Dermis microvascular lymphatic vessel endothelial cell (primary cell): ENCODE measurements at places on chromosomes 2 and 18.
A peak's percentile ranks its signal among the peaks of the same experiment; 100 is the strongest.

DNA sequence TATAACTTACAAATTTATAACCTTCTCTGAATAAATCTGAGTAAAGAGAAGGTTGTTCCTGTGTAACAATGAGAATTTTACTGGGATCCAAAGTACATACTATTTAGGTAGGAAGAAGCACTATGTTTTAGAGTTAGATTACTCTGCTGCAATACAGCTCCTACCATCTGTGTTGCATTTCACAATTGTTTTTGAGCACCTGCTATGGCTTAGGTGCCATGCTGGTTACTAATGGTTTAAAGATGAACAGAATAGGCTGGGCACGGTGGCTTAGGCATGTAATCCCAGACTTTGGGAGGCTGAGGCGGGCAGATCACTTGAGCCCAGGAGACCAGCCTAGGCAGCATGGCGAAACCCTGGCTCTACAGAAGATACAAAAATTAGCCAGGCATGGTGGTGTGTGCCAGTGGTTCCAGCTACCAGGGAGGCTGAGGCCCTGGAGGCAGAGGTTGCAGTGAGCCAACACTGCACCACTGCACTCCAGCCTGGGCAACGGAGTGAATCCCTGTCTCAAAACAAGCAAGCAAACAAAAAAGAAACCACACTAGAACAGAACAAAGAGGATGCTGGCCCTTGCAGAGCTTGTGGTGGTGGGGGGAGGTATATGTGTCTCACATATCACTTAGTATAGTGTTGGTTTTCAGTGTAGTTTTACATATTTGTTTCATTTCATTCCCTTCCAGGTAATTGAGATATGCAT is 56.7 kb downstream of the SPTBN1 start:
- no peak for DNase-seq

- no peak for DNase-seq
These were observed 370.1 kb downstream of the FBXO15 start for GRCh38 chr18:73777356-73778031.

- DNase-seq: no peak
These were observed 662.9 kb upstream of the ID2 start for GRCh38 chr2:8018956-8019355.

GRCh38 chr2:48459466-48459865 is 70.5 kb upstream of the STON1 start:
- DNase-seq: no peak

GRCh38 chr2:68709421-68709911 is 25.1 kb upstream of the ARHGAP25 start:
- peak; percentile 53 for DNase-seq
